ENCODE measurements at places on chromosomes 5 and 9.

- no peak overlapping the region for H3K4me3 ChIP-seq
- peak overlapping the region; percentile 81 for H3K27ac ChIP-seq
- DNase-seq = no peak
- no peaks in the 10 kb centered on the region for H3K27me3 ChIP-seq
- peaks cover 31% of the 10 kb centered on the region for H3K4me1 ChIP-seq
Measured at GRCh38 chr5:32690153-32690552, 21.0 kb upstream of the NPR3 start.

- H3K27ac ChIP-seq = no peak overlapping the region
- H3K36me3 ChIP-seq = no peaks in the 10 kb centered on the region
- no peak for DNase-seq
- no peaks in the 10 kb centered on the region for H3K4me1 ChIP-seq
Measured at GRCh38 chr5:152271420-152271819, 133.7 kb downstream of the NMUR2 start.

- H3K4me1 ChIP-seq = peaks cover 3% of the 10 kb centered on the region
- peaks cover 3% of the 10 kb centered on the region for H3K36me3 ChIP-seq
- H3K27ac ChIP-seq = no peak overlapping the region
- H3K27me3 ChIP-seq = no peaks in the 10 kb centered on the region
- no peak for DNase-seq
Measured at GRCh38 chr9:19283072-19283710, 52.7 kb downstream of the DENND4C start.

DNA sequence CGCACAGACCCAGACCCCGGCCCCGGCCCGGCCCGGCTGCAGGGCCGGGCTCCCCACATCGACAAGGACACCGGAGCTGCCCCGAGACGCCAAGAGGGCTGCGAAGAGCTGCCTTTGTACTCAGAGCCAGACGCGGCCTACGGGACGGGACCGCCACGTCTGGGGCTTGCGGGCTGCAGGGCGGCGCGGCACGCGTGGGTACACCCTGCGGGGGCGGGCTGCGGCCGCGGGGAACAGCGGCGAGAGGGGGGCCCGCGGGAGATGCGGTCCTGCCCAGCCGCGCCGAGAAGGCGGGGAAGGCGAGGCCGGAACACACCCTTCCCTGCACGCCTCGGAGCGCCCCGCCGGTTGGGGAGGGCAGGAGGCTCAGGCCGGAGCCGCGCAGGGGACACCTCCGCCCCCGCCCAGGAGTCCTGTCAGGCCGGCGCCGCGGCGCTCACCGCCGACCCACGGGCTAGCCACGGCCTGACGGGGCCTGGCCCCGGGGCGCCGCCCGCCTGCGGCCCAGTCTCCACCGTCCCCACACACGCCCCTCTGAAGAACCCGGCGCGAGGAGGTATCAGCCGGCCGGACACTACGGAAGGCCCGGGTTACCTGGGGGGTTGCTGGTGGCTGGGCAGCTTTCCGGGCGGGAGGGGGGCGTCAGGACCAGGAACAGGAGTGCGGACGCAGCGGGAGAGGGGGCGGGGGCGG lies 478 bp downstream of the RAB14 start:
- H3K27ac ChIP-seq = peak overlapping the region; percentile 90
- no peaks in the 10 kb centered on the region for H3K4me1 ChIP-seq
- no peaks in the 10 kb centered on the region for H3K27me3 ChIP-seq
- peak; percentile 11 for DNase-seq

DNA sequence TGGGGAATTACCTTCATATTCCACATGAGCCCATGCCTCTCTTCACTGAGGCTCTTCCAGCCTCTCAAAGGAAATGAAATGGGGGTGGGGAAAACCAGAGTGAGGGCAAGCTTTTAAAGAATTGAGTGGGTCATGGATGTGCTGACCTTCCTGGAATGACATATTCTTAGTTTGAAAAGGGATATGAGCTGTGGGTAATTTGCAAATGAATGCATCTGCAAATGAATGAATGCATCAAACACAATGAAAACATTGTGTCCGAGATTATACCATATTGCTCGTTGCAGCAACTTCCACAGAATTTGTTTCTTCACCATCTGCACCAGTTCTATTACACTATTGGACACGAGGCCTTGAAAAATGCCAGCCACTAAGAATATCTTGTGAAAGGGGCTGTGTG lies 198.6 kb upstream of the CDH6 start:
- no peak overlapping the region for H3K4me3 ChIP-seq
- H3K27ac ChIP-seq = no peak overlapping the region
- H3K4me1 ChIP-seq = no peaks in the 10 kb centered on the region
- no peaks in the 10 kb centered on the region for H3K36me3 ChIP-seq
- no peak for DNase-seq
- no peaks in the 10 kb centered on the region for H3K27me3 ChIP-seq

DNA sequence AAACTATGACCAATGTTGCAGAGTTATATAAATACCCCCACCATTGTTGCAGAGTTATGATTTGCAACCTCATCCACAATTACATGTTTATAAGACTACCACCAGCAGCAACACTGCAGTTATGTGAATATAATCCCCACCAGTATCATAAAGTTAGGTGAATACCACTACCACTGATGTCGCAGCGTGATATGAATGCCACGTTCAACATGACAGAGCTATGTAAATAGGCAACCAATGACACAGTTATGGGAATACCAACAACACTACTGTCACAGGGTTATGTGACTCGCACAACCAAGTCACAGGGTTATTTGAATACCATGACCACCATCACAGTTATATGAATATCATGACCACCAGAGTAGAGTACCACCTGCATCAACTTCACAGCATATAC lies 63.9 kb downstream of the SHC3 start:
- no peak overlapping the region for H3K4me3 ChIP-seq
- H3K27ac ChIP-seq = no peak overlapping the region
- DNase-seq = no peak
- no peaks in the 10 kb centered on the region for H3K27me3 ChIP-seq
- no peaks in the 10 kb centered on the region for H3K4me1 ChIP-seq

- no peaks in the 10 kb centered on the region for H3K36me3 ChIP-seq
- no peaks in the 10 kb centered on the region for H3K4me1 ChIP-seq
- H3K27ac ChIP-seq = no peak overlapping the region
- DNase-seq = no peak
Measured at GRCh38 chr9:81028504-81028903, 660.8 kb downstream of the TLE1 start.

GRCh38 chr9:91740701-91741100 lies 209.3 kb downstream of the ROR2 start:
- H3K4me1 ChIP-seq = no peaks in the 10 kb centered on the region
- no peaks in the 10 kb centered on the region for H3K36me3 ChIP-seq
- H3K4me3 ChIP-seq = no peak overlapping the region
- no peak overlapping the region for H3K27ac ChIP-seq

DNA sequence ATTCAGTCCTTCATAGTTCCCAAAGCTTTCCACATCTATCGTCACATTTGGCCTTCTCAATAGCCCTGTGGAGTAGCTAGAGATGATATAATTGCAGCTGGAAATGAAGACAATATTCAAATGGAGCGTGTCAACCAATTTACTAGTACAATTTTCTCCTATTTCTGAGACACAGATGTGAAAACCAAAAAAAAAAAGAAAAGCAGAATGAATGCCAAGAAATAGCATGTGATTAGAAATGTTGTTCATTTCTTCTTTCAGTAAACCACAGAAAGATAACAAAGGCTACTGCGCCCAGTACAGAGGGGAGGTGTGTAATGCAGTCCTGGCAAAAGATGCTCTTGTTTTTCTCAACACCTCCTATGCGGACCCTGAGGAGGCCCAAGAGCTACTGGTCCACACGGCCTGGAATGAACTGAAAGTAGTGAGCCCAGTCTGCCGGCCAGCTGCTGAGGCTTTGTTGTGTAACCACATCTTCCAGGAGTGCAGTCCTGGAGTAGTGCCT lies 99.0 kb downstream of the MUSK start:
- no peaks in the 10 kb centered on the region for H3K27me3 ChIP-seq
- peaks cover 5% of the 10 kb centered on the region for H3K4me1 ChIP-seq
- no peak for DNase-seq
- H3K27ac ChIP-seq = no peak overlapping the region
- H3K4me3 ChIP-seq = peak overlapping the region; percentile 23

Data from ascending aorta (tissue), 2 donors.